ENCODE measurements at places on chromosomes 13 and 19. TPM values are rescaled to one million over a fixed set of nuclear protein-coding genes. Genes with fewer than 3 reads are reported as not detected.

DNA sequence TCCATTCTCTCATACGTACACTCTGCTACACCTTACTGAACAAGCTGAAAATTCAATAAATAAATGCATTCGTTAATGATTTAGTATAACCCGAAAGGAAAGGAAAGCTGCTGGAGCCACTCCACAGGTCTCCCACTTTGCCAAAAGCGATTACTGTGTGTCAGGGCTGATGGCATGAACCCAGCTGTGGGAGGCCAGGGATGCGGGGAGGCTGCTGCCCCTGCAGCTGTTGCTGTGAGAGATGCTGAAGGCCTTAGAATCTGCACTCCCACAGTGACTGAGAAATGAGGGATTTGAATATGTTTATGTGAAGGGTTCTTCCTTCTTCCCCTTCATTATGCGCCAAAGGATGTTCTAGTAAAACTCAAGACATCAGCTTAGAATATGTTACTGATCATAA, 58.7 kb upstream of the NBEA start:
- no peak for DNase-seq

DNA sequence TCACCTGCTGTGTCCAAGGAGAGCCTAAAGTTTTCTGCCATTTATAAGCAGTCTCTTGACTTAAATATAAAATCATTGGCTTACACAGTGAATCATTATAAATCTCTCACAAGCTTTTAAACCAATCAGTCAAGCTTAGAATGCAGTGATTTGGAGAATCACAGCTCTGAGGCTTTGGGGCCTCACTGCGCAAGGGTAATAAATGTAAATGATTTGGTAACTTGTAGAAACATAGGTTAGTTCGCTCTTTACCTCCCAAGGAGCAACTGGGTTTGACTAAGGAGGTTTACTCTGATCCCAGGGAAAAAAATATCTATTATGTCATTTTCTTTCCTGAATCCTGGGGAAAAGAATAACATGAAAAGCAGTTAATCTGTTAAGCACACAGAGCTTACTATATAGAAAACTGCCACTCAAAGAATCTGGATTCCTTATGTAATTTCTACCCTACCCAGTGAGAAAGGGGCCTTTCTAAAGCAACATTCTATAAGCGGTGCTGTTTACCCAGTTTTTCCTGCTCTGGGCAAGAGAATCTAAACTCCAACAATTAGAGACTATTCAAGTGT, 128.2 kb downstream of the MZT1 start:
- no peak for DNase-seq

DNA sequence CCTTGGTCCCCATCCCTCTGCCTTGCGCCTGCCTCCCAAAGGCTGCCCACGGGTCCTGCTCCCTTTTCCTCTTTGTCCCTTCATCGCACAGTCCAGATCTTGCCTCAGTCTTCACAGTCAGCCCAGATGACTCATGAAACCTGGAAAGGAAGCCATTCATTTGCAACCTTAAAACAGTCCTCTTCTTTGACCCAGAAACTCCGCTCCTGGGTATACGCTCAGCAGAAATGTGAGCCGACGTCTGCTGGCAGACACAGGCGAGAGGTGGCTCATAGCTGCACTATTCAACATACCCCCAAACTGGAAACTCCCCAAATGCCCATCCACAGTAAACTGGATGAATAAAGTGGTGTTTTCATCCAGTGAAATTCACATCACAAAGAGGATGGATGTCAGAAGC, 13.6 kb upstream of the PEPD start:
- no peak for DNase-seq

DNA sequence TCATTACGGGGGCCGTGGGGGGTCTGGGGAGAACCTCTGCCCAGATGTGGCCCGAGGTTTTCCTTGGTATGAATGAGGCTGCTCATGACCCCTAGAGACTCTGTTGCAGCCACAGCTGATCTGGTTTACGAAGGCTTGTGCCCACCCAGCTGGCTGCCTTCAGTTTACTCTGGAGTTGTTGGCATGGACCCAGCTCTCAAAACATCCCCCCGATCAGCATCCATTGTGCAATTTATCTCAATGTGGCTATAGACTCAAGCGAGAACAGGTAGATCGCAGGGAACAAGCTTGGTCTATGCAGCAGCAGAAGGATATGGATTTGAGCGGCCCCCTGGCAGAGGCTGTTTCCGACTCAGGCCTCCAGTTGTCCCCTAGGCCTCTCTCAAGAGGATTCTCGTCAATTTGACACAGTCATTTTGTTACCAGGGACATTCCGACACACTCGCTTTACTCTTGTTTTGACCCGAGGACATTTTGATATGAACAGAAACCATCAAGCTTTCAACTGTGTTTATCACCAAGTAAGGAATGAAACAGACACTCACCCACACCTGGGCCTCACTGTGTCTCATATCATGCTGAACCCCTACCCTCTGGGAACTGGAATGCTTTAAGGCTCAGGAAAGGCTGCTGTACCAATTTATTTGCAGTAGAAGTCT, 161.5 kb downstream of the KATNAL1 start:
- DNase-seq, result no peak

GRCh38 chr13:45592758-45593157, 22.8 kb downstream of the ERICH6B start:
- no peak for DNase-seq

The ZNF208 gene
- 1.6 TPM for total RNA-seq

The ZNF90 gene
- total RNA-seq, result 3.2 TPM

The ETV2 gene
- 1.2 TPM for total RNA-seq

The ENOX1 gene
- total RNA-seq, result 1.1 TPM

The CGB3 gene
- total RNA-seq, result not detected

The MYO16 gene
- total RNA-seq, result 0.17 TPM

Data from pancreas (tissue), 10 donors.